Stimulated activated CD4-positive, alpha-beta T cell treated with anti-CD3 and anti-CD28 coated beads, Interleukin-4, amount 100 ng/mL, for 4 hours (primary cell): ENCODE measurements at places on chromosomes 7 and 10.

DNA sequence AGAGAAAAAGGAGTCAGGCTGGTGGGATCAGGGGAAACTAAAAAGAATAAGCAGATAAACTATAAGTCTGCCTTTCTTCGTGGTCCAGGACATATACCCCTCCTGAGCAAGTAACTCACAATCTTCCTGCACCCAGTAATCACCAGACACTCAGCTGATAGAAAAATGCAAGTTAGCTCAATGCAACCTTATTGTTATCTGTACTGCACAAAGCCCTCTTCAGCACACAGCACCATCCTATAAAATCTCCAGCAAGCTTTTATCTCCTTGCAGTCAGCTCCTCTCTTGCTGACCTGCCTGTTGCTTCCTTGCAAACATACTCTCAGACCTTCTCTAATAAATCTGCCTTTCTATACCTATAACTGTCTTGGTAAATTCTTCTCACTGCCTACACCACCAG, 6.7 kb downstream of the SLC37A3 start:
- DNase-seq: no peak

GRCh38 chr7:117008886-117009531, 55.7 kb downstream of the ST7 start:
- no peak for DNase-seq

DNA sequence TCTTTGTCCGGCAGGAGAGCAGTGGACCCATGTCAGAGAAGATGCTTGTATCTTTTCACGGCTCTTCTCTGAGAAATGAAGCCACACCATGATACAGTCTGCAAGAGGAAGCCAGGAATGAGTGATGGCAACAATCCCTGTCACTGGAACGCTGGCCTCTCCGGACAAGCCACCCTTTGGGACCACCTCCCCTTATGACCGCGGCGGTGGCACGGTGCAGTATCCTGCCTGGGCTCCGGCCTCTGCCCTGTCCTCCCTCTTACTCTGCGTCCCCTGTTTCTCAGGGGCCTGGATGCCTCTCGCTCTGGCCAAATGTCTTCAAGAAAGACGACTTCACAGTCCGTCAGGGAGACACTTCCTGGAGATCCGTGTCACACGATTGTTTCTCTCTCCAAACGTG, 370.5 kb downstream of the ZNF716 start:
- no peak for DNase-seq

- DNase-seq: no peak
Measured at GRCh38 chr10:50567384-50567783, 56.4 kb downstream of the SGMS1 start.

- no peak for DNase-seq
Measured at GRCh38 chr7:151011097-151011409, 13.2 kb downstream of the ATG9B start.

DNA sequence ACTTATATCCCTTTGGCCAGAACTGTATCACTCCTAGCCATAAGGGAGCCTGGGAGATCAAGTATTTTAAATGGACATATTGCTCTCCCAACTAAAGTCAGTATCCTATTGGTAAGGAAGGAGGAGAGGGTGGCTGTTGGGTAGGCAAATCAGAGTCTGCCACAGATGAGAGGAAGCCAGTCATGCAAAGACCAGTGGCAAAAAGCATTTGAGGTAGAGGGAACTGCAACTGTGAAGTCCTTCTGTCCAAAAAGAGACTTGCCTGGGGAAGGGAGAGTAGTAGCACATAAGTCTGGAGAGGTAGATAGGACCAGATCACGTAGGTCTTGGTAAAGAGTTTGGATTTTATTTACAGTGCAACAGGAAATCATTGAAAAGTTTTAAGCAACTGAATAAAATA, 8.8 kb upstream of the CCNJ start:
- DNase-seq: no peak

- DNase-seq: no peak
Measured at GRCh38 chr7:155820246-155820645, 8.0 kb upstream of the SHH start.

DNA sequence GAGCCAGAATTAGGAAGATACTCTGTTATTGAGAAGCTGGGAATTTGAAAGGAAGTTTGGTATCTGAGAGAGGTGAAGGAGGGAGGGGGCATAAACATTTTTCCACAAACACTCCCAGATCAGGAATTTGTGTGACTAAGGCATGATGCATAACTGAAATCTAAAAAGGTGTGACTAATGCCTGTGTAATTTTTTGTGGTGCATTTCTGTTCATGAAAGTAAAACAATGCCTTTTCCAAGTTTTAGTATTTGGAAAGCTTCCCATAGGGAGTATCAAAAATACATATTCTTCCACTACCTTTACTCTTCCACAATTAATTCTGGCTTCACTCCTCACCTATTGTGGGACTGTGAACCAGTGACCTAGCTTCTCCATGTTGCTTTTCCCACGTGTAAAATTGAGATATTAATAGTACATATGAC, 56.4 kb upstream of the CAV2 start:
- DNase-seq: no peak

- no peak for DNase-seq
Measured at GRCh38 chr7:3980300-3980643, 679.2 kb downstream of the SDK1 start.

DNA sequence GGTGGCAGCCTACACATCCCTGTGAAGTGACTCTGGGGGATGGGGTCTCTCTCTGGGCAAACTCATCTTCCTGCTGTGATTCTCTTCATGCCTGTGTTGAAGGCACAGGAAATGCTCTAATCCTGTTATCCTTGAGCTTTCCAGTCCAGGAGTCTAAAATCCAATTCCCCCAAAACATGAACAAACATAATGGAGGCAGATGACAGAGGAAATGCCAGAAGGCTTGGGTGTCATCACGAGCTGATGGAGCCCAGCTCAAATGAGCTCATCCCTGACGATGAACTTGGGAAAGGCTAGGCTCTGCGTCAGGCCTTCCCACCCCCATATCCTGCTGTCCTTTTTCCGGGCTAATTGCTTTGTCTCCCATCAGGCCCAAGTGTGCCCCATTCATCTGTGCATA, 165.9 kb upstream of the PODXL start:
- DNase-seq: no peak

DNA sequence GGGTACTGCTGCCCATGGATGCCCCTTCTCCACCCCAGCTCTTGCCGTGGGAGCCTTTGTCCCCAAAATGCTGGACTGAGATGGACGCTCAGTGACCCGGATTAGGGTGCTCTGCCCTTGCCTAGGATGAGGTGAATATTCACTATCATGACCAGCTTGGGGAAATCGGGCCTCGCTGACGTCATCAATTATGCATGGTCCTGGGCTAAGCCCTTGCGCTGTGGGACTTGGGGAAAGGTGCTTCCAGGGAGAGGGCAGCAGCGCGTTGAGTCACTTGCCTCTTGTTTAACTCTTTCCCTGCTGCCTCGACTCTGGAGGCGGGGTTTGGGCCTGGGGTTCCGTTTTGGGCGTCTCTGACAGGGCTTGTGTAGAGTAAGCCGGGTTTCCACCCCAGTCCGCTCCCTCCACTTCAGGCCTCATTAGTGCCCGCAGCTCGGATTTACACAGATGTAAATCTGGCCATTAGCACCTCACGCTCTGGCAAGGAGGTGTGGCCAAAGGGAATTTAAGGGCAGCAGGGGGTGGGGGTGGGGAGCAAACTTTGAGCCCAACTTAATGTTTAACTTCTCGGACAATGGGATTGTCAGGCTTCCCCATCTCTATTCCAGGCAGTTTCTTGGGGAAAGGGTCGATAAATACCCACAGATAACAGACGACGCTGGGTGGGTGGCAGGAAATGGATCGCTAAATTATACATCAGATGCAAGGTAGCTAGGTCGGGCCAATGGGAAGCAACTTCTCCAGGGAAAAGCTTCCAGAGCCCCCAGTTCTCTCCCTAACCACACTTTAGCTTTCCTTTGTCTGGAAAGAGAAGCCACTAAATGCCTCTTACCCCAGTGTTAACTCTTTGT, 51.3 kb upstream of the TCF7L2 start:
- DNase-seq: no peak

GRCh38 chr7:28509251-28510025, 97.1 kb downstream of the CREB5 start:
- DNase-seq: no peak

GRCh38 chr10:112448888-112449287, 1.9 kb downstream of the VTI1A start:
- no peak for DNase-seq

- DNase-seq: peak; percentile 61
Measured at GRCh38 chr10:30701451-30702173, 72.1 kb upstream of the LYZL2 start.

DNA sequence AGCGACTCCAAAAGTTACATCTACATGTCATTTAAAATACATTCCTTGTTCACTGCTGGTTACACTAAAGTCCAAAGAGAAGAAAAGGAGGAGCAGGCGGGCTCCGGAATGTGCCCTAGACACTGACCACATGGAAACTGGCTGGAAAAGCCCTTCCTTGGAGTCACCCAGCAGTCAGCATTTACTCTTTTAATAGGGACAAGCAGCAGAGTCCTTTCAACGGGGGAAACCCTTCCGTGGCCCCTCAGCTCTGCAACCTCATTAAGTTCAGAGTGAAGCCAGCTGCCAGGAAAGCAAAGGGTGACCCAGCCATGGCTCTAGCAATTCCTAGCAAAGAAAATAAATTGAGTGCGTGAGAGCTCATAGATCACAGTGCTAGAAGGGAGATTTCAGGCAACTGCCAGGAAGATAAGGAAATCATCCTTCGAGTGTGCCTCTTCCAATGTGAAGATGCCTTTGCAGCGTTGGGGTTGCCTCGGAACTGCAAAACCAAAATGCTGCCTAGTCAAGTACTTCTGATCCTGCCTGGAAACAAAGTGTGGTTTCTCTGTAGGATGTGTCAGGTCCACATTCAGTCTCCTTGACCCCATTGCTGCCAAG, 101.6 kb downstream of the SORBS1 start:
- no peak for DNase-seq

DNA sequence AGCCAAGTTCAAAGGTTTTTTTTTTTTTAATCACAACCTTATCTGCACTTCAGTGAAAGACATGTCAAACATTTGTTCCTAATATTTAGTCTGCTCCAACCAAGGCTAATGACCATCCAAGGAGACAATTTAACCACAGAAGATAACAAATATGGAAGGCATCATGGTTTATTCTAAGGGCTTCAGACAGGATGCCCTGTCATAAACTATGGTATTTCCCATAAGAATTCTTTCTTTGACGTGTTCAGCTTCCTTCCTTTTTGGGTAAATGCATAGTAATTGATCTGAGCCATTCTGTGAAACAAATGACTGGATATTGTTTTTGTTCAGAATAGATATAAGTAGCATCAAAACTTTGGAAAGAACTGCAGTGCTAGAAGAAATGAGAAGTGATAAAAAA, 326.5 kb upstream of the AOAH start:
- no peak for DNase-seq

- DNase-seq: no peak
Measured at GRCh38 chr10:33133557-33133956, 175.5 kb upstream of the ITGB1 start.
